ENCODE measurements at places on chromosomes 2 and 18. TPM values are rescaled to one million over a fixed set of nuclear protein-coding genes. Genes with fewer than 3 reads are reported as not detected.

The PDE1A gene
- 27.8 TPM for total RNA-seq

The NTSR2 gene
- total RNA-seq = not detected

The HJURP gene
- 1.9 TPM for total RNA-seq

The IL1B gene
- total RNA-seq = 33.2 TPM

The ERBB4 gene
- total RNA-seq = 0.43 TPM

The DYSF gene
- total RNA-seq = 12.8 TPM

The CHRND gene
- not detected for total RNA-seq

The UGT1A10 gene
- 47.5 TPM for total RNA-seq

The CERKL gene
- 5.0 TPM for total RNA-seq

The CD226 gene
- 2.9 TPM for total RNA-seq

The C2orf80 gene
- not detected for total RNA-seq
